ENCODE measurements at places on chromosomes 13 and 19.
A peak's percentile ranks its signal among the peaks of the same experiment; 100 is the strongest.

DNA sequence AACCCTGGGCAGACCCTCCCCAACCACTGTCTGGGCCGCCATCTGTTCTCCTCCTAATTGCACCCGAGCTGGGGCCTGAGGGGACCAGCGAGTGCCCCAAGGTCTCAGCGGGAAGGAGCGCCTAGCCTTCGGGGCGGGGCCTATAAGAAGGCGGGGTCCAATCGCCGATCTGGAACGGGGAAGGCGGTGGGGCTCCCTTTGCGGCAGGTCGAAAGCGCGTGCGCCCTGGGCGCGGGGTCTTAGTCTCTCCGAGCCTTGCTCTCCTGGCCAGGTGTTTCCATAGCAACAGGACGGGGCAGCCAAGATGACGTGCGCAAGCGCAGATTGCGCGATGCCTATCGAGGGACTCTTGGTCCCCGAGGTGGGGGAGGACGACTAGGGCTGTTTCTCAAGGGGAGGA lies 2.8 kb downstream of the MAST1 start:
- no peak for DNase-seq

GRCh38 chr13:45800485-45800884 lies 51.1 kb downstream of the SIAH3 start:
- DNase-seq, result no peak

- DNase-seq, result no peak
Observed at GRCh38 chr19:46407856-46408663, 5.3 kb downstream of the CCDC8 start.

GRCh38 chr13:83975655-83976165 lies 93.4 kb upstream of the SLITRK1 start:
- no peak for DNase-seq

- no peak for DNase-seq
Observed at GRCh38 chr19:39206122-39206521, 2.1 kb upstream of the SYCN start.

- no peak for DNase-seq
Observed at GRCh38 chr19:27741236-27741635, 1471.7 kb downstream of the UQCRFS1 start.

DNA sequence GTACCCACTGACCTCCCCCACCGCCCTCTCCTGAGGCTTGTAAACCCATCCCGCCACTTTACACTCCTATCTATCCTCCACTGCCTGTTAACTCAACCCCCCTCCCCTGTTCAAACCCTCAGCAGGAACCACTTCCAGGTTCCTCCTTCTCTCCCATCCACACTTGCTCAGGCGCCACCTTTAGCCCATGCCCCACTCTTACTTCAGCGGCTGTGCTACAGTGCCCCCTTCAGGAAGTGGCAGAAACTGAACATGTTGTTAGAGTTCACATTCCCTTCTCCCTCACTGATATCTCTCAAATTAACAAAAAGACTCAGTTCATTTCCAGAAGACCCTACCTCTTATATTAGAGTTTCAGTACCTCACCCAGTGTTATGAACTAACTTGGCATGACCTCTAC lies 49.4 kb downstream of the ZNF91 start:
- DNase-seq, result no peak

DNA sequence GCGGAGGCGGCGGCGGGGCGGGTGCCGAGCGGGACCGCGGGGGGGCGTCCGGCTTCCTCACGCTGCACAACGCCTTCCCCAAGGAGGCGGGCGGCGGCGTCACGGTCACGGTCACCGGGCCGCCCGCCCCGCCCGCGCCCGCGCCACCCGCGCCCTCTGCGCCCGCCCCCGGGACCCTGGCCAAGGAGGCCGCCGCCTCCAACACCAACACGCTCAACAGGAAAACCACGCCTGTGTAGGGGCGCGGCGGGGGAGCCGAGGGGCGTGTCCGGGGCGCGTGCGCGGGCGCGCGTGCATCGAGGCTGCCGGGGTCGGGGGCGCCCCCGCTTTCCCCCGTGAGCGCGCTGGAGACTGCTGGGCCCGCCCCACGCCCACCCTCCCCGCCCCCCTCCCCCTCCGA lies 8.8 kb upstream of the CACNG6 start:
- peak; percentile 53 for DNase-seq

DNA sequence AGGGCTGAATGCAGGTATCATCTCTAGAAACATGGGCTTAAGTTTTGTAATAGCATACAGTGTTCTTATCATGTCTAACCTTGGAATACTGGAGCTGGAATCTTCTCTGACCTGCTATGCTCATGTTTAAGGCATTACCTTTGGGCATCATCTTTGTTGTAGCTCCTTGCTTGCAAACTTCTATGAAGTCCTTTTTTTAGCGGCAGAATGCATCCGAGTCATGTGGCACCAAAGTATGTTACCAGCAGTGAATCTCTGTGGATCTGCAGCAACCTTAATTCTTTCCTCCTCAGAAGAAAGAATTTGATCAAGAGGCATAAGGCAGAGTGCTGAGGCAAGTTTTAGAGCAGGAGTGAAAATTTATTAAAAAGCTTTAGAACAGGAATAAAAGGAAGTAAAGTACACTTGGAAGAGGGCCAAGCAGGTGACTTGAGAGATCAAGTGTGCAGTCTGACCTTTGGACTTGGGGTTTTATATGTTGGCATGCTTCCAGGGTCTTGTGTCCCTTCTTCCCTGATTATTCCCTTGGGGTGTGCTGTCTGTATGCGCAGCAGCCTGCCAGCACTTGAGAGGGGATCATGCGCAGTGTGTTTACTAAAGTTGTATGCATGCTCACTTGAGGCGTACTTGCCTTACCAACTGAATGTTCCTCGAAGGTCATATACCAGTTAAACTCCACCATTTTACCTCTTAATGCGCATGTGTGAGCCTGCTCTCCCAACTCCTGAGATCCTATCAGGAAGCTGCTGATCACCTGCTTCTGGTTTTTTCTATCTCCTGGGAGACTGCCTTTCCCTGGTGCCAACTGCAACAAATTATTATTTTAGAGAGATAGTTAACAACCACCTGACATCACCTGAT lies 115.5 kb downstream of the LACC1 start:
- no peak for DNase-seq

DNA sequence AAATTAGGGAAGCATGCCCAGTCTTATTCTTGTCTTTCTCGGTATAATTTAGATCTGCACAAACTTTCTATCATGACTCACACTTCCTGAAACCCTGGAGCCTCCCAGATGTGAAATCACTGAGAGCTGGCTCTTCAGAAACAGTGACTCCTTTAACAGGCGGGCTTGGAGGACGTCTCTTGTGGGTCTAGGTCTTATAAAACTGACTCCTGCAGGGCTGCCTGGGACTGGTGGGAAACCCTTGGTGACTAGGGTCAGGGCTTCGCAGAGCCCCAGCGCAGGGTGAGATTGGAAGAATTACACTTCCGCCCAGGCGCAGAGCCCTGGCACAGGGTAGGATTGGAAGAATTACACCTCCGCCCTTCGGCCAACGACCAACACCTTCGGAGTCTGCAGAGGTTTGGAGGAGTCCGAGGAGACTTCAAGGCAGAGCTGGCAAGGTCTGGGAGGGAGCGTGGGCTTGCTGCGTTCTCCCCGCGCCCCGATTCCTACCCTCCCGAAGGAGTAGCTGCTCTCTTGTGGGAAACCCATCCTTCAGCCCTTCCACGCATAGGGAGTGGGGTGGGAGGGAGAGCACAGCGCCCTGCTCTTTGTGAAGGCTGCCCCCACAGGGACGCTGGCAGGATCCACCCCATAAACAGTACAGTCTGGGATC lies 43.4 kb upstream of the MAP3K10 start:
- DNase-seq, result no peak

DNA sequence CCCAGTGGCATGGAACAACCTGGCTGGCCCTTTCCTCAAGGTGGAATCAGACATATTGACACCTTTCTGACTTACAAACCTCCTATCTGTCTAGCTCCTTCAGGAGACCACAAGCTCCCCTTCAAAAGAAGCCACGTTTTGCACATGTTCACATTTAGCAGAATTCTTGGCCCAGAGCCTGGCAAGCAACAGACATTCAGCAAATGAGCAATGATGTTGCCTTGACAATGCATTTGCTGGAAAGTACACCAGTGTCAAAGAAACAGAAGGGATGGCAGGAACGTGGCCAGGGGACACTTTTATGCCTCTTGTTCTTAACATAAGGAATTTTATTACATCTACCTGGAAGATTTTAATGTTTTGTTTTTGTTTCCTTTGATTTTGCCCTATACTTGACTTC lies 85.5 kb upstream of the FGF14 start:
- no peak for DNase-seq

DNA sequence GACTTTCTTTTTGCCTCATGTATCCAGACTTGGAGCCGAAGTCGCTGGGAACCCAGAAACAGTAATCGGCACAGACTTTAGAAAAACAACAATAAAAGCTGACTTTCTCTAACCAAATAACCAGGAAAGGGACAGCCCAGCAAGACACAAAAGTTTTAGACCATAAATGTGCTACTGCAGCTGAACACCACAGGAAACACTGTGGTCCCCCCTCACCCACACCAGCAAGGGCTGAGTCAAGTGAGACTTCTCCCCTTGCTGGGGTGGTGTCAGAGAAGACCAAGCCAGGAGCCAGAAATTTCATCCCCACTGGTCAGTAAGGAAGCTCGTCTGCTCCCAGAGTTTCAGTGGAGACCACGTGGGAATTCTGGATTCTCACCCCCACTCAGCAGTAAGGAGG lies 70.6 kb downstream of the ESD start:
- DNase-seq, result no peak

DNA sequence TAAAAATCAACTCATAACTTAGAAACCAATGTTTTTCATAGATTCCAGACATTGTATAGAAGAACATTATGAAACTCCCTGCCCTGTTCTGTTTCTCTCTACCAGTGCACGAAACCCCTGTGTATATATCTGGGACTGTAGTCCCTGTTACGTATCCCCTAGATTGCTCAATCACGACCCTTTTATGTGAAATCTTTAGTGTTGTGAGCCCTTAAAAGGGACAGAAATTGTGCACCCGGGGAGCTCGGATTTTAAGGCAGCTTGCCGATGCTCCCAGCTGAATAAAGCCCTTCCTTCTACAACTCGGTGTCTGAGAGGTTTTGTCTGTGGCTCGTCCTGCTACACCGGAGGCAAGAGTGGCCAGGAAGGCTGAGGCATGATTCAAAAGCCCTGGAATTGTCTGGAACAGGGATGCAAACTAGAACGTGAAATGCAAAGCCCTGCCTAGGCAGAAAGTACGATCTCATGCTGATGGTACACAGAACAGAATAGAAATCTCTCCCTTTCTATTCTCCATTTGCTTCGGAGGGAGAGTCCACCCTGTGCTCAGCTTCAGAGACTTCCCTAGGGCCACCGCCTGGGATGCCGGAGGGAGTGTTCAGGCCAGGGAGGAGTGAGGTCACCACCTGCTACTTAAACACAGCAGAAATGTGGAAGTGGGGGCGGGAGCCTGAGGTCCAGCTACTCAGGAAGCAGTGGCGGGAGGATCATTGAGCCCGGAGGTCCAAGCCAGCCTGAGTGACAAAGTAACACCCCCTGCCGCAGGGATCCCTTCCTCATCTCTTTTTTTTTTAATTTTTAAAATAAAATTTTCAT lies 758 bp upstream of the ZNF888 start:
- peak; percentile 45 for DNase-seq

DNA sequence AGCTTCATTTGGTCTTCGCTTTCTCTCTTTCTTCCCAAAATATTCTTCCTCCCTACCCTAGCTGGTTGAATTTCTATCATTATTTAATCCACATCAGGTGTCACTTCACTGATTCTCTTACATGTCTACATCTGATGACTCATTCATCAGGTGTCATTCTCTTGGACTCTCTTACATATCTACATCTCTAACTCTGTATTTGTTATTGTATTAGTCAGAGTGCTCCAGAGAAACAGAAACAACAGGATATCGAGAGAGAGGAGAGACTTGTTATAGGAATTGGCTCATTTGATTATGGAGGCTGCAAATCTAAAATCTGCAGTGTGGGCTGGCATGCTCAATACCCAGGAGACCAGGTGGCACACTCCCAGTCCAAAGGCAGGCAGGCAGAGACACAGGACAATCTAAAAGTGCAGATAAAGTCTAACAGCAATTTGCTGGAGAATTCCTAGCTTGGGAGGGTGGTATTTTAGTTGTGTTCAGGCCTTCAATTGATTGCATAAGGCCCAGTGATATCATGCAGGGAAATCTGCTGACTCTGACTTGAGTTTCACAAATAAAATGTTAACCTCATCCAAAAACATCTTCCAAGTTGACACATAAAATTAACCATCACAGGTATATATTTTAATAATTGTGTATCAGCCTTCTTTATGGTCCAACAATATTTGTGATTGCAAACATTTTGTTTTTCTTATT lies 541.4 kb upstream of the SLITRK5 start:
- no peak for DNase-seq

DNA sequence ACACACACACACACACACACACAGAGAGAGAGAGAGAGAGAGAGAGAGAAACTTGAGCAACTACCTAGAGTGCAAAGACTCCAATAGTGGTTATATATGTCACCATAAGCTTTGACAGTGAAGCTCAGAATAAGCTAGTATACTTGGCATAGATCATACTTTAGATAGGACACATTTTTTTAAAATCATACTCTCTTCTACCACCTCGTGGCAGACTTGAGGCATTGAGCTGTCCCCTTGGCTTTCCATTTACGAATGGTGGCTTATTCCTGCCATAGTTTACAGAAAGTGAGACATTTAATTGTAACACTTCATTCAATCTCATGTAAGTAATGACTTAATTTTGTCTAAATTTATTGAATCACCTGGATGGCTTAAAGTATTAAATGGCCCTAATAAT lies 108.2 kb downstream of the EDNRB start:
- no peak for DNase-seq

DNA sequence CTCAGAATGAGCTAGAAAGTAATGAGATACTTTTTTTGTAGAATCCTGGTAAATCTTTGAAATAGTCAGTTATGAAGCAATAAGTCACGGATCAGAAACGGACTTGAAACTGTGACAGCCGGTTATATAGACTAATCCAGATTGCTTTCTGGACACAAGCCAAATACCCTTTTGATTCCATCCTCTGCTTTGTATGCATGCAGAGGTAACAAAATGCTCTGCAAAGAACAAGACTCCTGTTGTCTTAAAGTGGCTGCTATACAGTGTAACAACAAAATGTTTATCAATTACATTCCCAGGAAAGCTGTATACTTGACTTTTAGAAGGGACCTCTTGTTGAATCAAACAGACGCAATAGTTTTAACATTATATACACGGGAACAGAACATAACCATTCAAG lies 66.5 kb upstream of the STARD13 start:
- no peak for DNase-seq

GRCh38 chr13:30376426-30377311 lies 45.6 kb upstream of the UBE2L5 start:
- DNase-seq, result no peak

GRCh38 chr19:3135961-3136683 lies at the start of gene GNA15:
GNA15 (plus strand) TSS chr19:3136033; CDS start chr19:3136451, 418 bp downstream.
- DNase-seq, result no peak

Data from heart right ventricle (tissue), 16 donors.